Heart left ventricle (tissue), 16 donors: ENCODE measurements at places on chromosomes 12 and 14. TPM values are rescaled to one million over a fixed set of nuclear protein-coding genes. Genes with fewer than 3 reads are reported as not detected.

The AVPR1A gene
- 2.4 TPM for total RNA-seq

DNA sequence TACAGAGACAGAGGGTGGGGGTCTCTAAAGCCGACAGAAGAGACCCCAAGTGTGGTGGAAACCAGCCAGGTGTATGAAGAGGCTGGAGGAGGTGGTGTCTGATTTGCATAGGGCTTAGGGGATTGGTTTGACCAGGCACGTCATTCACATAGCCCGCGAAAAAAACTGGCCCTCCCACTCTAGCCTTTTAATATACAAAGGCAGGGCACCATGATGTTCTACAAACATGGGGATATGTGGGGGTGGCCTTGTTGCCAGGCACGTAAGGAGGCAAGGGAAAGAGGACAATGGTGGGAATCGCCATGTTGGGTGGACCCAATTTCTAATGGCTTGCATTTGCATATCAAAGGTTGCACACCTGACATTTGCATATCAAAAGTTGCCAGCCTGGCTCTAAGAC lies 13.2 kb downstream of the LALBA start:
- no peak overlapping the region for H3K27ac ChIP-seq
- no peaks in the 10 kb centered on the region for H3K4me1 ChIP-seq
- no peak for DNase-seq
- H3K36me3 ChIP-seq: no peaks in the 10 kb centered on the region
- H3K27me3 ChIP-seq: no peaks in the 10 kb centered on the region
- H3K4me3 ChIP-seq: no peak overlapping the region

DNA sequence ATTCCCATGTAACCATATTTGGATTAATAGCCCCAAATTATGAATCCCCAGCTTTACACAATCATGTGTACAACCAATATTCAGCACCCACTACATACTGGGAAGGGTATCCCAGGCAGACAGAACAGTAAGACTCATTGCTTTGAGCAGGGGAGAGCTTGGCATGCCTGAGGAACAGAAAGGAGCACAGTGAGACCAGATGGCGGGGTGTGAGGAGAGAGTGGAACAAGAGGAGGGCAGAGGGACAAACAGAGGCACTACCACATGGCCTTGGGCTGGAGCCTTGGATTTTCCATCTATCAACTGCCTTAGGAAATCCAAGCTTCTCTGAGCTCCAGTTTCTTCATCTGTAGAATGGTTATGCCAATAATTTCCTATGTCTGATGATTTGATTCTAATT lies 3.8 kb downstream of the DGKA start:
- no peak overlapping the region for H3K4me3 ChIP-seq
- no peak for DNase-seq
- H3K27me3 ChIP-seq: no peaks in the 10 kb centered on the region
- peaks cover 26% of the 10 kb centered on the region for H3K4me1 ChIP-seq
- no peaks in the 10 kb centered on the region for H3K36me3 ChIP-seq

GRCh38 chr14:79009286-79009685 lies 839.1 kb downstream of the NRXN3 start:
- no peaks in the 10 kb centered on the region for H3K4me1 ChIP-seq
- no peak overlapping the region for H3K27ac ChIP-seq
- H3K36me3 ChIP-seq: no peaks in the 10 kb centered on the region
- no peak overlapping the region for H3K4me3 ChIP-seq

GRCh38 chr12:130969223-130969622 lies 15.5 kb downstream of the ADGRD1 start:
- H3K4me1 ChIP-seq: peaks cover 16% of the 10 kb centered on the region
- H3K36me3 ChIP-seq: peaks cover 17% of the 10 kb centered on the region
- H3K4me3 ChIP-seq: no peak overlapping the region
- DNase-seq: no peak

- peak overlapping the region; percentile 42 for H3K27ac ChIP-seq
- peaks cover 43% of the 10 kb centered on the region for H3K4me1 ChIP-seq
- H3K27me3 ChIP-seq: no peaks in the 10 kb centered on the region
- no peaks in the 10 kb centered on the region for H3K36me3 ChIP-seq
- no peak overlapping the region for H3K4me3 ChIP-seq
These were observed 9.4 kb upstream of the RPS6KL1 start for GRCh38 chr14:74932401-74932901.
